ENCODE measurements at places on chromosomes 3 and 15.

DNA sequence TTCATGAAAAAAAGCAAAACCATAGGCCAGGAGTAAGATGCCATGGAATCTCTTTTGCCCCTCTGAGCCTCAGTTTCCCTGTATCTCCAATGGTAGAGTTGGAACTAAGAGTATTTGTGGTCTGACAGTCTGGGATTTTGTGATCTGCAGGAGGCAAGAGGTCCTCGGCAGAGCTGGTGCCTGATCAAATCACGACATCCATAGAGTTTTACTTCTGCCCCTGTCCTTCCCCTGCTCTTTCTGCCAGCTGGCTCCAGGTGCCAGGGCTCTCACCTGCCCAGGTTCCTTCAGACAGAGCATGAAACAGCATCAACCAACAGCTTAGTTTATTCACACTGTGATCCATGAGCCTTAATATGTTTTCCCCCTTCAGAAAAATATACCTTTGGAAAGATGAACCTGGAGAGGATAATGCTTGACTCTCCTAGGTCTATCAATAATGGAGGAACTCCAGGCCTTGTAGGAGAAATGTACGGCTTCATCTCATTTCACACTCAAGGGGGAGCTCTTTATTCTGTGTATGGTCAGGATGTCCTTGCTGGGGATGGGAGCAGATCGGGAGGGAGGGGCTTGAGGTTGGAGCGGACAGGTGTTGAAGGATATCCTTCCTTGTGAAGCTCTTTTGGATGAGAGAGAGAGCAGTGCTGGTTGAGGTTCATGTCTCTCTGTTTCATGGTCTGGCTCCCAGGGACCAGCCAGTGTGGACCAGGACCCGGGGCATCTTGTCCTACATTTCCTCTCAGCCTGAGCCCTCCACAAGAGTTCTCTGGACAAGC, 309.9 kb downstream of the RPLP1 start:
- DNase-seq = no peak

GRCh38 chr3:172678068-172678467, 32.8 kb downstream of the NCEH1 start:
- DNase-seq = no peak

DNA sequence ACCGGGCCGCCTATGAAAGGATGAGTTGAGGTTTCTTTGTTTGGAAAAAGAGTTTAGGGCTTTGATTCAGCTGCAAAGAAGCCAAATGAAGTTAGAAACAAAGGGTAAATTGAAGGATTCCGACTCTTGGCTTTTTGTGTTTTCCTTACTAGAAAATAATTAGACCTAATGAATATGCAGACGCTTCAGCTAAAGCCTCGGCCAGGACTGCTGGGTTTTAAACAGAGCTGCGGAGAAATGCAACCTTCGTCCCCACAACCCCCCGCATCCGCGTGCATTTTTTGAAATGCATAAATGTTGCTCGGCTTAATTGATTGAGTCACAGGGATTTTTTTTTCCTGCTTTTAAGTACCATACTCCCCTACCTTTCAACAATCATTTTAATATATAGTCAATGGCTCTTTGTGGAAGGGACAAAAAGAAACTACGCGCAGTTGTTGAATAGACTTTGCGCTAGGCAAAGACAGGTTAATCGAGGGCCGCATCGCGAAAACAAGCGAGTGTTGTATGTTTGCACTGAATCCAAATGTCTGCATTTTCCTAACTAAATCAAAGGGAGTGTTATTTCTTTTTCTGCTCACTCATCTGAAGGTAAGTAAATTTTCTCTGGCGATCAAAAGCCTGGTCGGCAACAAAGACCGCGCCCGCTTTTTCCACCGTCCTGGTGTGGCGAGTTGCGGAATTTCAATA, 1.3 kb upstream of the ZIC4 start:
- DNase-seq = no peak

- no peak for DNase-seq
Observed at GRCh38 chr3:140252812-140253656, 318.0 kb downstream of the CLSTN2 start.

DNA sequence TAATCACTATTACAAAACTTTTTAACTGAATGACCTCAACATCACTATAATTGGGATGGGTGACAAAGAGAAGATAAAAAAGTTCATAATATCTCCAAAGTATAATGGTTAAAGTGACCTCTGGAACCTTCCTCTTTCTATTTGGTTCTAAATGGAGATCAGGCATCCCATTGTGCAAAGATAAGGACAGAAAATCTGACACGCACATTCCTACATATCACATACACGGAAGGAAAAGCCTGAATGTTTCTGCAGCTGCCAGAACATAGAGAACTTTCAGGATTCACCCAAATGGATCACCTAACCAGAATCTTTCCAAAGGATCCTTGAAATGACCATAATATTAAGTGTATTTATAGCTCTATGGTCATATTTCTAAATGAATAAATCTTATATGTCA, 128.2 kb downstream of the TFDP2 start:
- DNase-seq = no peak

GRCh38 chr3:21310161-21310560, 440.8 kb downstream of the ZNF385D start:
- no peak for DNase-seq

- DNase-seq = no peak
Observed at GRCh38 chr15:68615301-68615700, 36.5 kb downstream of the CORO2B start.
